CD4-positive, alpha-beta T cell treated with Interleukin-12 subunit alpha and Interleukin-12 subunit beta, for 1 hour (primary cell): ENCODE measurements at places on chromosomes 2 and 18.

DNA sequence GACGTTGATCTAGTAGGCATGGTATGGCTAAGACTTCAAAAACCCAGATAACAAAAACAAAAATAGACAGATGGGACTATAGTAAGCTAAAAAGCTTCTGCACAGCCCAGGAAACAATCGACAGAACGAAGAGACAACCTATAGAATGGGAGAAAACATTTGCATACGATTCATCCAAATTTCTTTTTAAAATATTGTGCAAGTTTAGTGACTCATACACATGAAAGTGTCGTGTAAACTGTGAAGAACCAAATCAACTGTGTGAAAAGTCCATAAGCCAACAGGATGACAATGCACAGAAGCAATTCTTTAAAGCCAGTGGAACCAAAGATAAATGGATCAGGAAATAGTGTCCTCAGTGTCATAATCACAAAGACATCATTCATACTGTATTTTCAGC is 671.1 kb downstream of the RNF144A start:
- no peak for DNase-seq

GRCh38 chr18:23200756-23201155 is 65.5 kb downstream of the CABLES1 start:
- DNase-seq, result no peak

GRCh38 chr2:11285499-11285898 is 58.9 kb downstream of the ROCK2 start:
- no peak for DNase-seq

DNA sequence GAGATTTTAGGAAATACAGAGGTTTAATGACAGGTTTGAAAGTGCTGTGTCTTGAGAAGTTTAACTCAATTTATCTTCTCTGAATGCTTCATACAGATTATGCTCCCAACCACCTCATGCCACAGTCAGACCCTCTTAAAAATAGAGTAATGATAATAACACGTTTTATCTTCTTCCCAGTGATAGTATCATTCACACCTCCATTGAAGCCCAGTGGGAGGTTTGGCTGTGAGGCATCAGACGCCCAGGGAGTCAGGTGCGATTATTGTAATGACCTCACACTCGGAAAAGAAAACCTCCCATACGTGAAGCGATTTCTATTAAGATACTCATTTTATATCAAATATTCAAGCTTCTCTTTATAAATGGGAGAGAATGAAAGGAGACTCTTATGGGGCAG is 366.3 kb downstream of the SETBP1 start:
- no peak for DNase-seq

DNA sequence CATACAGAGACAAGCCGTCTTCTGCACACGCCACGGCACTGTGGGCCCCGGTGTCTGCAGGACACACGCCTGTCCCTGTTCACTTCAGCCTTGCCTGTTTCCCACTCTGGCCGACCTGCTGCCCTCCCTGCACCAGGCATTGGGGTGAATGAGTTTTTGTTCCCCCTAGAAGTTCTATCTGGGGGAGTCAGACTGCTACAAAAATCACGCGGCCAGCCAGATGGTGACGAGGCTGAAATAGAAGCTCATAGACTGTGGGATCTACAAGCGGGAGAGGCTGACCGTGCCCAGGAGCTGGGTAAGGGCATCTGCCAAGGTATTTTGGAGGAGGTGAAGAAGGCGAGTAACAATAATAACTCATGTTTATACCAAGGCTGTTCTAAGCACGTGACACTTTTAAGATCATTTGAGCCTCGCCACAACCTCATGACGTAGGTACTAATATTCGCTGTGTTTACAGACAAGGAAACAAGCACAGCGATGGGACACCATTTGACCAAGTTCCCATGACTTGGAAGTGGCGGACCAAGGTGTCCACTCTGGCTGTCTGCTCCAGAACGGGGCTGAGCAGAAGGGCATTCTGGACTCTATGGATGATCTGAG is 53.6 kb downstream of the KCNF1 start:
- DNase-seq, result no peak

DNA sequence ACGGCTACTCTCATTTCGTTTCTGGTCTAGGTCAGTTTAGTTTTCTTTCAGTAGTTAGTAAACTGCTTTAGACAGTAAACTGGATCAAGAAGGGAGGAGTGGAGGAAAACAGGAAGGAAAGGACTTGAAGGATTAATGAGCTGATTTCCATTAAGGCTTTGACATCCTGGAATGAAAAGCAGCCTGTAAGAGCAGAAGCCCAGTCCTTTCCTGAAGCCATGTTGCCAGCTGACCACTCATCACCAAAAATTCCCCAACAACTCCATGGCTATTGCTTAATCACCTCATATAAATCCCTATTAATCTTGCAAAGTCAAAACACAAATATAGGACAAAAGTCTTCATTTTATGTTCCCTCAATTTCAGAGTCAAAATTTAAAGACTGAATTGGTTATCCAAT is 113.7 kb upstream of the ZFP36L2 start:
- no peak for DNase-seq

- DNase-seq, result no peak
Observed at GRCh38 chr18:2032036-2032435, 539.3 kb downstream of the METTL4 start.

- no peak for DNase-seq
Observed at GRCh38 chr18:57175532-57175931, 28.6 kb downstream of the BOD1L2 start.

DNA sequence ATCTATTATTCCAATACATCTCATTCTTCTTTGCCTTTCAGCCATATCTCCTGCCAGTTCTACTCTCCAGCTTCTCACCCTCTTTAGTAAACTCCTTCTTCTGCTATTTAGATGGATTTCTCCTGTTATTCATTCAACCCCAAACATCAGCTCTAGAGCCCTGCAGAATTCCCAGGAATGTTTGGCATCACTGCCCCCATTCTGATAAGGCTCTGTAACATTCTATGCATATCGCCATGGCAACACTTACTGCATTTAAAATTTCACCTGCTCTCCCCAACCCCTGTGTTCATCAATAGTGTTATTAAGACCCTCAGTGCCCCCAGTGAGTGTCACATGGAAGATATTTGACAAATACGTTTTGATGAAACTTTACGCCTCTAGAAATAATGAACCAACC is 28.6 kb downstream of the LRATD1 start:
- DNase-seq, result no peak

- DNase-seq, result no peak
Observed at GRCh38 chr2:39150102-39150562, 29.3 kb upstream of the SOS1 start.

- DNase-seq, result no peak
Observed at GRCh38 chr2:11822746-11823451, 76.5 kb downstream of the LPIN1 start.

- no peak for DNase-seq
Observed at GRCh38 chr2:11657646-11658045, 12.3 kb downstream of the NTSR2 start.

DNA sequence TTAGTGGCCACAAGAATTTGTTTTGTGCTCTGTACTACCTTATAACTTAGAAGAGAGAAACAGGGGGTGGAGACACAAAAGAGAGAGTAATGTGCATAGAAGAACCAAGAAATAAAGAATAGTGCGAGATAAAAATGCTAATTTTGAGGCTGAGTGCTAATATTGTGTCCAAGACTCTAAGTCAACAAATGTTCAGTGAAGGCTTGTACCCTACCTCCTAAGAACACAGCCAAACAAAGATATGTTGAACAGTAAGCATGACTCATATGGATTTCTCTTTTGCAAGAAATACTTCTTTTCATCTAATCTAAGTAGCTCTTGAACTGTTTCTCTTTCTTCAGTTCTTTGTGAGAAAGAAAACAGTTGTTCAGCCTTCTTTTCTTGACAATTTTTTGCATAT is 45.2 kb downstream of the GAREM1 start:
- DNase-seq, result no peak

GRCh38 chr2:207281436-207281835 is 115.7 kb upstream of the KLF7 start:
- DNase-seq, result no peak

DNA sequence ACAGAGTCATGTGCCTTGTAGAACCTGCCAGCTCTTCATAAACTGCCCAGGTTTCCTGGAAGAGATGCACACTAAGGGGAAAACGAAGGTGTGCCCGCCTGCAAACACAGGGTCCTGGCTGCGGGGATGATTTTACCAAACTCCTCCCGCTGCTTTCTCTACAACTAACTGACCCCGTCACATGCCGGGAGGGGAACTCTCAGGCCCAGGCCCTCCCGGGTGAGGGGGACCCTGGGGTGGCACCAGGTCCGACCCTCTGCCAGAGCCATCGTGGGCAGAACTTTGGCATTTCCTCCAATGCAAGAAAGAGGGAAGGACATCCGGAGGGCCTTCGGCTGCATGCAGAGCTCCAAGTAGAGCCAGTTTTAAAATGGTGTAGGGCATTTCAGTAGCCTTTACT is 28.6 kb downstream of the CAPN13 start:
- DNase-seq, result no peak

DNA sequence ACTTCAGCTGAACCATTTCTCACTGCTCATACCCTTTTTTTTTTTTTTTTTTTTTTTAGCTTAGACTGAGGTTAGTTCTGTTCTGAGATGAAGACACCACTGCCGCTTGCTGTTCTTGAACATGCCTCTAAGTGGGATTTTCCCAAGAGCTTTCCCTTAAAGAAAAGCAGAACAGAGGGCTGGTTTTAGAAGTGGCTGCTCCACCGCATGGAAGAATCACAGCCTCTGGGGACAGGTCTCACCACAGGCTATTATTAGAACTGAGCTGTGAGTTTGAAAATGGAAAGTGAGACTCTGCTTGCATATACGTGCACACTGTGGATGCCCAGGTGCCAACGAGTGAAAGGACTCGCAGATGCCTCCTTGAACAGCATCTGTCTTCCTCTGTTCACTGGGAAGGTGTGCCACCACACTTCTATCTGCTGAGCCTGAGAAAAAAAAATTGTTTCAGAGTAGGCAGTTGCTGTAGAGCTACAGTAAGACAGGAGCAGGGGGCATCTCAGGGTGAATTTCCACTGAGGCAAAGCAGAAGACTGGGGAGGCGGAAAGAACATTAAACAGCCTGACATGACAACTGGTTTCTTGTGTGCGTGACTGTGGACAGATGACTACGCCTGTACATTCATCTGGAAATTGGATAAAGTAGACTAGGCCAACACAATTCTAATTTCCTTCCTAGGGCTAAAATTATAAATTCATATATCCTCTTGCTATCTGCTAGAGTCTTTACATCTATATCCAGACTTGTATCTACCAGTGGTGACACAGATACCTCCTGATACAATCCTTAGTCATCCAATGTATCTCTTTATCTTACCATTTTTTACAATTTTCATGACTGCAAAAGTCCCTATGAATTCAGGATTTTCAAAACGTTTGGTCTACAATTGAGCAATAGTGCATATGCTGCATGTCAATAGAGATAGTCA is 1045.7 kb upstream of the CELF4 start:
- DNase-seq, result no peak

DNA sequence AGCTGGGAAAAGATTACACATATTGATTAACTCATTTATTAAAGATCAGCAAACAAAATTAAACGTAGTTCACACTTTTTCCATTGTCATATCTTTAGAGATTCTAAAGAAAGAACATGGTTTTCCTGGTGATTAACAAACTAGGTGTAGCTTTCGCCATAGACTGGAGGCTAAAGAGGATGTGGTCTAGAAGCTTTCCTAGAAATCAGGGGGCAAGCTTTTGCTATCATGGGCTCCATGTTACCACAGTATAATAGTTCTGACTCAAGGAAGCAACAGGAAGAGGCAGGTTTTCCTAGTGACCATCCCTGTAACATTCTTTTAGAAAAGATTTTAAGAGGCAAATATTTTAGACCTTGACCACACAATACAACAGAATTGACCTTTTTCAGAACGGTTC is 232.7 kb downstream of the METTL4 start:
- no peak for DNase-seq

DNA sequence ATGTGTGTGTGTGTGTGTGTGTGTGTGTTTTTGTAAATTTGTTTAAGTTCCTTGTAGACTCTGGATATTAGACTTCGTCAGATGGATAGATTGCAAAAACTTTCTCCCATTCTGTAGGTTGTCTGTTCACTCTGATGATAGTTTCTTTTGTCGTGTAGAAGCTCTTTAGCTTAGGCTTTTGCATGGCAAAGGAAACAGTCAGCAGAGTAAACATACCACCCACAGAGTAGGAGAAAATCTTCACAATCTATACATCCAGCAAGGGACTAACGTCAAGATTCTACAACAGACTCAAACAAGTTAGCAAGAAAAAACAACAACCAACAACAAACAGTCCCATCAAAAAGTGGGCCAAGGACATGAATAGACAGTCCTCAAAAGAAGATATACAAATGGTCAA is 336.7 kb upstream of the ATP5MC3 start:
- no peak for DNase-seq

DNA sequence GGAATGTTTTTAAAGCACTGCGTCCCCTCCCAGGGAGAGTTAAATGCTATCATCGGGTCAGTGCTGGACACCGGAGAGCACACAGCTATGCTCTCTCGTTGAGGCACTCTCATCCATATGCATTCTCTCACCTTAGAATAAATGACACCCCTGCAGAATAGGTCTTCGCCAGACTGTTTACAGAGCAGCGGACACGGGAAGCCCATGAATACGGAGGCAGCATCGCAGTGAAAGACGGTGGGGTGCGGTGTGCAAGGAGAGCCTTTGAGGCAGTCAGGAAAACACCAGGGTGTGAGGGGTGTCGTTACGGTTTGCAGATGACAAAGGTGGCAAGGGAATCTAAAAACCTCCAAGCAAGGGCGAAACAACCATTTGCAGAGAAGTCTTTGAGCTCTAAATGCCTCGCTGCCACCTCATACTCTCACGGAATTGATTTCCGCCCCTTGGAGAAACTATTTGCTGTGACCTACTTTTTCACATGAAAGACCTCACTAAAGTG is 169.2 kb upstream of the FHL2 start:
- DNase-seq, result no peak

GRCh38 chr18:55307505-55307904 is 280.5 kb downstream of the TCF4 start:
- no peak for DNase-seq

GRCh38 chr2:36963106-36963505 is 3.2 kb downstream of the STRN start:
- DNase-seq, result no peak

DNA sequence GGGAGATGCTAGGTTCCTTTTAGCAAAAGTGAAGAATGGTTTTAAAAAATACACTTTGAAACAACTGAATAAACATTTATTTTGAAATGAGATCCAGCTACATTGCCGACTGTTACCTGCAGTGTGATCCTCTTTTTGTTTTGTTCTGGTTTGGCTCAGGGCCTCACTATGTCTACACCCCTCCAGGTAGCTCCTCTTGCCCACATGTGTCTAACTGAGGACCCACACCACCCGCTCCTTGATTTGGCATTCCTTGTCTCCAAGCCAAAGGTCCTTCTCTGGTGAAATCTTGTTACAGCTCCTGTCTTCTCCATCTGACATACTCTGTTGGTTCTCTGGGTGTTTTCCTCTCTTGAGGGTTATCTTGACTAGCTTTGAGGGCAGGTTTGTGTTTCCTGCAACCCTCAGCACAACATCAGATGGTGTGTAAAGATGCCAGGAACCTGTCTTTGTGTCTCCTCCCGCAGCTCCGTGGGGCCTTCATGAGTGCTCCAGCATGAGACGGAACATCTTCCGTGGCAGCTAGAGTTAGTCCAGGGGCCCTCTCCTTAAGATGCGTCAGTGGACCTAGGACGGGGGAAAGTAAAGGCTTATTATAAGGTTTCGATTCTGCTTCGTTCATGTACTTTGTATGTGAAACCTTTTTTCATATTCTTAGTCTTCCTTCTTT is 32.1 kb downstream of the MAP4K4 start:
- no peak for DNase-seq
